HL-60 (cell line): ENCODE measurements at places on chromosomes 7 and 10.

DNA sequence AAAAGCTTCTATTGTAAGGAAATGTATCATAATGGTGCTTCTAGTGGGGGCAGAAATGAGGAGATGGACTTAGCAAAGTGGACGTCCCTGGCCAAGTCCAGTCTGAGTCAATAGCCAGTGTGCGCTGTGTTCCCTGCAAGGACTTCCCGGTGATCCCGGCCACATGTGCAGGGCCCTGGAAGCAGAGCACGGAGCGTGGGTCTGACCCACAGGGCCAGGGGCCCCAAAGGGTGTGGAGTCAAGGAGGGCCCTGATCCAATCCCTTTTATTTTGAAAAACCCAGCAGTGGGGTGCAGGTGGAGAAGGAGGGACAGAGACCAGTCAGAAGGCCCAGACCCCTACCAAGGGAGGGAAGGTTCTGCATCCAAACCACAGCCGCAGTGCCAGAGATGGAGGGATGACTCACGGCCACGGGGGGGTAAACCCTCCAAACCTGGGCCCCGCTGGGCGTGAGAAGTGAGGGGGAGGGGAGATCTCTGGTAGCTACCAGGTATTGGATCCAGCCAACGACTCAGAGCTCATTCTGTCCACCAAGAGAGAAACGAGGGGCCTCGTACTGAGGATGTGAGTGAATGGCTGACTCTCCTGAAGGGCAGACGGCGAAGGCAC is 57.2 kb upstream of the VIPR2 start:
- no peak for DNase-seq

DNA sequence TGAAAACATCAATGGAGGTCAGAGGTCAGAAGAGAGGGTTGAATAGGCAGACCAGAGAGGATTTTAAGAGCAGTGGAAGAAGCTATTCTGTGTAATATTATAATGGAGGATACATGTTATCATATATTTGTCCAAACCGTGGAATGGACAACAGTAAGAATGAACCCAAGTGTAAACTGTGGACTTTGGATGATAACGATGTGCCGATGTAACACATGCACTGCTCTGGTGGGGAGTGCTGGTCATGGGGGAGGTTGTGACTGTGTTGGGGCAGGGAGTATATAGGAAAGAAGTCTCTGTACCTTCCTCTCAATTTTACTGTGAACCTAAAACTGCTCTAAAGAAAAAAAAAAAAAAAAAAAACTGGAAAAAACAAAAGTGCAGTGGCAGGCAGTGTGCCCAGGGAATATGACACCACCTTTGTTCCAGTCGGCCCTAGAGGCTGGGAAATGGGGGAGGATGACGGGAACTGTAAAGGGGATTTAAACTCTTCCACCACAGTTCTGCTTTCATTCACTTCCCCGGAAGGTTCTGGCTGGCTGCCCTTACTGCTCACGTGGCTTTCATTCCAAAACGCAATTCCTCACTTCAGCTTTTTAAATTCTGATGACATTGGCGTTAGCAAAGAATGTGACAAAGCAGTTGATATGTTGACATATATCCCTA is 113.7 kb upstream of the ANKRD1 start:
- DNase-seq, result no peak

- DNase-seq, result no peak
These were observed 683.1 kb upstream of the SORCS1 start for GRCh38 chr10:107847620-107848019.

DNA sequence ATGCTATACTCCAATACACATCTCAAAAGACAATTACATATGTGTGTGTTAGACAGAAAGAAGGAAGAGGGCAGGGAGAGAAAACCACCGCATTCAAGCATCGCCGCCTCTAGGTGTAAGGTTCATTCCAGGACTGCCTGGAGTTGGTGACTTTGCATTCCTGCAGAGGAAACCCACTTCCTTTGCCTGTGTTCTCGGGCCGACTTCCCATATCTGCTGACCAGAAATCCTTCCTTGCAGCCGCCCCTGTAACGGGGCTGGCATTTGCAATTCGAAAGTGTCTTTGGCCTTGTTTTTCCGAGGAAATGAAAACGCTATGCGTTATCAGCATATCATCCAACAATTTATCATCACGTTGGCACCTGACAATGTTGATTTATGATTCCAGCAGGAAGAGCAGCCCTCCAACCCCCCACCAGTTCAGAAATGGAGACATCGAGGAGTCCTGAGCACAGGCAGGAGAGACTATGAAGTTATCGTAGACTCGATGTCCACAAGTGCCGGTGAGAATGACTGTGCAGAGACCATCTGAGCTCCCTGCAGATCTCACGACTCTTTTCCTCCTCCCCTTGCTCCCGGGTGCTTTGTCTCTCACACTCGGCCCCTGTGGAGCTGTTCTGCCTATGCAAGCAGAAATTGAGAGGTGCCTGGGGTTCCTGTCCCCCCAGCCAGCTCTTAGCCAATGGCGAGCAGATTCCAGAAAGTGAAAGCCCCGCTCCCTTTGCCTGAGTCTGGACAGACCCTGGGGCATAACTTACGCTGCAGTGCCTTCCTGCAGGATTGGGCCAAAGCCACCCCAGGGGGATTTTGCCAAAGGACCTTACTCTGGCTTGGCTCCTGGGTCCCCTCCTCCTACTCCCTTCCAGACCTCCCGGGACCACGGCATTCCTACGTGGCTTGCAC is 68.9 kb upstream of the FOXK1 start:
- no peak for DNase-seq

DNA sequence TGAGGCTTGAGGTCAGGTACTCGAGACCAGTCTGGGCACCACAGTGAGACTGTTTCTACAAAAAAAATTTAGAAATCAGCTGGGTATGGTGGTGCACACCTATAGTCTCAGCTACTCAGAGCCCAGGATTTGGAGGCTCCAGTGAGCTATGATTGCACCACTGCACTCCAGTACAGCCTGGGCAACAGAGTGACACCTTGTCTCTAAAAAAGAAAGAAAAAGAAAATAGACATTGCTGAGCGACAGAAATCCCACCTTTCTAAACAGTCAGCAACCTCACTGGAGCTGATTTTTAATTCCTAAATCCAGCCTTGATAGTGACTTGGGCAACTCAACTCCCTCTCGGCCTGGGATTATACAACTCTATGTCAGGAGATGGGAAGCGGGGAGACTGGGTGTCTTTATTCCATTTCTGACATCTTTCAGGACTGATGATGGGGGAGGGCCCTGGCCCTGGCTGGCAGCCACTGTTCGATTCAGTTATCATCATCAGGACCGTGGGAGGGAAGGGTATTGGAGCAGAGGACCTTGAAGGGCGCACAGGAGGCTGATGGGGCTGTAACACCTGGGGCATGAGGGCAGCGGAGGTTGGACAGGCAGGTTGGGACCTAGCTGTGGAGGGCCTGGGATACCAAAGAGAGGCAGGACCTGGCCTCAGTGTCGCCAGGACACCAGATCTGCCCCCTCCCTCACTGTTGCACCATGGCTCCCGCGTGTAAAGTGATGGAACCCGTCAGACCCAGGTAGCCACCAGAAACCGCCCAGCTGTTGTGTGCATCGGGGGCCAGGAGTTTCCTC is 14.7 kb downstream of the HSPB1 start:
- no peak for DNase-seq

GRCh38 chr10:130773941-130774340 is 537.6 kb downstream of the TCERG1L start:
- DNase-seq, result no peak
